Renal pelvis (tissue), 12 donors: ENCODE measurements at places on chromosomes 3 and 15.

DNA sequence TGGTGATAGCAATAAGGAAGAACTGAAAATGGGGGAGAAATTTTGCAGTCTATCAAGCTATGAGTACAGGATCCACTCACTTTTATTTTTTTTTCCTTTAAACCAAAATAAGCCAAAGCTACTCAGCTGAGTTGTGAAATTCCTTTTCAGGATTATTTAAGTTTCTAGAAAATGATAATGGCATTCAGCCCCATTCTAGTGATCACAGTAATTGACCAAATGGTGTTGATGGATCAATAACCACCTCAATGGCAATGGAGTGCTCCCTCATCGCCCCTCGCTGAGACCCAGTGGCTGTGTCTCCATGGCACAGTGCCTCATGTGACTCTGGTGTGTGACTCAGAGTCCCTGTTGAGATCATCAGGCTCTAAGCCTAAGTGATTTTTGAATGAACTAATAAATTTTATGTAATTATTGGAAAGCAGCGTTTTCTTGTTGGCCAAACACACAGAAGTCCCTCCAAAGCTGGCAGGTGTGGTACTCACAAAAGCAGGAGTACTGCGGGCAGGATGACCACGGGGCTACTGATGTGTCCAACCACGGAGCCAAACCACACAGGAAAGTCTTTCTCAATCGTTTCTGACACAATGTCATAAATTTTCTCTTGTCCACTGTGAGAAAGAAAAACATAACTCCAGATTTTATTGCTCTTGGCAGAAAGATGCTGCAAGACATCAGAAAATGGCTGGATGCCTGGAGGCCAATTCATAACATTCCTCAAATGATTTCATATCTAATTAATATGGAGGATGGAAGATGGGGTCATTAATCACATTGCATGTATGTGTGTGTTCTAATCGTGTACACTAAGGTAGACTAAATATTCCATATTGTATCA lies 14.4 kb upstream of the STARD5 start:
- DNase-seq: peak; percentile 39

- DNase-seq: no peak
These were observed 1.8 kb downstream of the SMAD3 start for GRCh38 chr15:67066959-67067853.

- no peak for DNase-seq
These were observed 24.7 kb downstream of the GPR15 start for GRCh38 chr3:98556164-98557130.

DNA sequence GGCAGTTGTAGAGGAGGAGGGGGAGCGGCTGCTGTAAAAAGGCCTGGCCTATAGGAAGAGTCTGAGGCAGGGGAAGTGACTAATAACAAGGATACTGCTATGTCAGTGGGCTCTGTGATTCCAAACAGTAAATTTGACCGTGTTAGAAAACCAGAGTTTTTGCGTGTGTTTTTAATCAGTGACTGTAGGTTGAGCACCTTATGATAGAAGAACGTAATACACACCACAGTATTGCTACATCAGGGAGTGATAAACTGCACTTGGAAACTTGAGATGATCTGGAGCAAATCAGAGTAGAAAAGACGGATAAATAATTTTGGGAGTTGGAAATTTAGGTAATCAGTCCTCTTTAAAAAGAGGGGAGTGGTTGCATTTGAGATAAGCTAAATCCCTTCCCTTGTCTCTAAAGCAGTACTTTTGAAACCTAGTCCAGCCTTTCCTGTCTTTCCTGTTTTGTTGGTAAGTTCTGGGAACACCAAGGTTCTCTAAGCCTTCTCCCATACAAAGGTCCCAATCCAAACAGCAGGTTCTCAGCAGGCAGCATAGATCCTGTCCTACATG lies 130.5 kb upstream of the NR2E3 start:
- no peak for DNase-seq

GRCh38 chr15:74794248-74794969 lies 12.5 kb downstream of the CSK start:
- DNase-seq: no peak

GRCh38 chr15:39495871-39496840 lies 84.7 kb upstream of the THBS1 start:
- no peak for DNase-seq

DNA sequence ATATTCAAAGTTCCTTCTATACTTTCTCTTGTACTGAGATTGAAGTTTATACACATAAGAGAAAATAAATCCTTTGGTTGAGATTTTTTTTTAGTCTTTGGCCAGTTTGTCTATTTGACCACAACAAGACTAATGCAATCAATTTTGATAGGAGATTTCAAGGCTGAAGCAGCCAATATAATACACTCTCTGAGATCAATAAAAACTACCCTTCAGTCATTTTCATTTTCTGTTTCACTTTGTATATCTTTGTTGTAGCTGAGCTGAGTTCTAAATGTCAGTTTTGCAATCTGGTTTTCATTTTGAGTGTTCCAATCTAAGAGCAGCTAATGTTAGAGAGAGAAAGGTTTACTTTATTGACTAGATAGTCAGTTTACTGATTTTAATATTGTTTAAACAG lies 623.8 kb upstream of the ROBO1 start:
- DNase-seq: no peak

DNA sequence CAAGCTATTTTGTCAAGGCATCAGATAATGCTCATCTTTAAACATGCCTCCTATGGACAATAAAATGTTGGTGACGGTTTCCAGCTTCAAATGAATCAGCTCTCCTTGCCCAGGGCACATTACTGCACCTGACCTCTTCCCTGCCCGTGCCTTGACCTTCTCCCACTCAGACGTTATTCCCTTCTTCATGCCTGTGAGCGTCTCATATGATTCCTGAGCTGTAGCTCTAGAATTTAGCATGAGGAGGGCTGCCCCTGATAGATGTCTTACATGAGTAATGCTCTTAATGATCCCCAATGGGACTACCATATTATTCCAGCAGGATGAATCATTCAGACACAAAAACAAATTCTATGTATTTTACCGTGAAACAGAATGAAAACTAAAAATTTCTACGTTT lies 762.7 kb downstream of the ROBO1 start:
- no peak for DNase-seq

DNA sequence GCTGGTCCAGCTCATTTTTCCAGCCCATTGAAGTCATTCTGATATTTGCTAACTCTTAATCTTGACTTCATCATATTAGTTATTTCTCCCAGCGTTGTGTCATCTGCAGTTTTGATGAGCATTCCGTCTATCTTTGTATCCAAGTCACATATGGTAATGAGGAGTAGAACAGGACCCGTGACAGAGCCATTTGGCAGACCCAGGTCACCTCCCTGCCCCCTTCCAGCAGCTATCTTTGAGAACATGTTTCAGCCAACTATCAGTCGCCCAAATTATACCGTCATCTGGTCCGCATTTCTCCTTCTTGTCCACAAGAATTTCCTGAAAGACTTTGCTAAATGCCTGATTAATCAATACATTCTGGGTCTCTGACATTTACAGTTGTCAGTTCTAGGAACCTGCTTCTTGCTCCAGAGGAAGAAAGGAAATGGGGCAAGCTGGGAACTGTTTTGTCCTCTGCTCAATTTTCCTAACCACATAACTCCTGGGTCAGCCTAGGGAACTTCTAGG lies 347.1 kb upstream of the NR2E3 start:
- DNase-seq: no peak

DNA sequence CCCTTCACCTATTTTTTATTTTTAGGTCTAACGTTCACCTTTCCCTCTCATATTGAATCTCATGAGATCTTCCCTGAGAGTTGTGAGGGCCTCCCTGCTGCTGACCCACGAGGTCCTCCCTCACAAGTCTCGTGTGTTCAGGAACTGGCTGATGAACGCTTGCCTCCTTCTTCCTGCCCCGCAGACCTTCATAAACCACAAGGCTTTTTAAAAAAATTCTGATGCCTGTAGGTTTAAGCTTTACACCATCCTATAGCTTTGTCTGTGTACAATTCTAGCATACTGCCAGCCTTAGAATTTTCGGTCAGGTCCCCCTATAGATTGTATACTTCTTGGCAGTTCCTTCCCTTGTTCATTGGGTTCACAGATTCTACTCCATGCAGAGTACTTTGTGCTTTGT lies 50.5 kb downstream of the CHST2 start:
- no peak for DNase-seq

DNA sequence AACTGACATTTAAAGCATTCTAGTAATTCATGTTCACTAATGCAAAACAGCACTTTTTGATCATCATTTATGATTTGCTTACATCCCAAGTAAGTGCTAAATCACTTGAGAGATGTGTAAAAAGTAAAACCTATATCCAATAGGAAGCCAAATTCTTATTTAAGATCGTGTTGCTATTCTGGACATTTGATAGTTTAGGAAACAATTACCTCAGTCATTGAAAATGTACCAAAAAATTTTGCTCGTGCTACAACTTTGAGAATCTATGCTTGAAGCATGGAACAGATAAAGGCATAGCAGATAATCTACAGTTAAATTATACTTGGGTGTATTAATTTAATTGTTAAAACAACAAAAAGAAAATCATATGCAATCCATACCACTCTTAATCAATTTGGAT lies 571.6 kb upstream of the NR2F2 start:
- DNase-seq: no peak

DNA sequence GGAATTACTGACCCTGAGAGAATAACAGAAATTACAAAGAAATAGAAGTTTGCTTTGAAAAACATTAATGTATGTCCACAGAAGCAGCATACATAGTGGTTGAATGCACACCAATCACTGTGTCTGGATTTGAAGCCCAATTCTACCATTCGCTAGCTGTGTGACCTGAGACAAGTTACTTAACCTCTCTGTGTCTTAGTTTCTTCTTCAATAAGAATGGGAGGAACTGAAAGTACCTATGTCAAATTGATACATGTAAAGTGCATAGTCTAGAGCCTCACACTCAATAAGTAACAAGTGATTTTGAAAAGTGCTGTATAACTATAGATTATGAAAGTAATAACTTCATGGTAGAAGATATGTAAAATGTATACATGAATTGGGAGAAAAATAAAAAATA lies 457.8 kb downstream of the FOXP1 start:
- DNase-seq: no peak

DNA sequence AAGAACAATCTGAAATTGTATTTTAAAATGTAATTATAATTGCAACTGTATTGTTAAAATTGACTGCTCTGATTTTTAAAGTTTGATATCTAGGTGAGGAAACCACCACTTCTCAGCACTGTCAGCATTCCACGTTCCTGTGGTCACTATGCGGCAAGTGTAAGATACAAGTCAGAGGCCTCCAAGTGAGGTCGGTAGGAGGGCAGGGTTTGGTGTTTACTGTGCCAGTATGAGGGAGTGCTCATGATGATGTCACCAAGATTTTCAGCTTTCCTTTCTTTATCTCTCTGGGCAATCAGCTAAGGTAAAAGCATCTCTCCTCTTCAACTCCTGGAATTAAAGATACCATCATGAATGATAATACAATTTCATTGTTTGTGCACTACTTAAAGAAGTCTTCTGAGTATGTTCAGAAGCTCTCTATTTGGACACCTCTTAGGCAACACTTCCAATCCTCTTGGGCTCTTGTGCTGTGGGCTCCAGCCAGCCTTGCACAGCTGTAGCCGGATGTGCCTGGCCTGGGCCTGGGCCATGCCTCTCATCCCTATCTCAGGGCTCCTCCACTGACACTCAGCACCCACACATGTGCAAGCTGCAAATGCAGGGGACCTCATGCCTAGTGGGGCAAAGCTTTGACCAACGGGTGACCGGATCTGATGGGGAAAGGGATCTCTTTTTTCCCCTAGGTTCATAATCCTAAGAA lies 42.9 kb downstream of the CCR3 start:
- DNase-seq: no peak

DNA sequence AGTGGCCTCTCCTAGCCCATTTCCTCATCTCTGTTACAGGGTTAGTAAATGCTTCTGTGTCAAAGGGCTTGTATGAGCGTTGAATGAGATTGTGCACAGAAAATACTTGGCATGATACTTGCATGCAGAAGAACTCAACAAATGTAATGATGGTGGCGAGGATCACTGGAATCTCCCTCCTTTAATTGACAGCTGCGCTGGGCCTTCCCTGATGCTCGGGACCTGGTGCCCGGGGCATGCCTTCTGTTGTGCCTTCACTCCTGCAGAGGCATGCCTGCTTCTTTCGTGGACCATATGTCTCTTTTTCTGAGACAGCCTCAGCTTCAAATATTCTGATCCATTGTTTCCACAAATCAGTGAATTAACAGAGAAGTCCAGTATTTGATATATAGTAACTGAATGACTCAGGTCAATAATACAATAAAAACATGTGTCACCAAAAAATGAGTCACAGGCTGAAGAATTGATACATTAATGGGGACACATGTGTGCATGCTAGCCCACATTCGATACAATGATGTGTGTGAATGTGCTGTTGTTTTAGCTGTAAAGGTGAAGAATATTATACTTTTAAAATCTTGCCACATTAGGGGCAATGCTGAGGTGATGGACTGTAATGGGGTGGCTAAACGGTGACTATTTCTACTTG lies 243.3 kb upstream of the TBL1XR1 start:
- no peak for DNase-seq

DNA sequence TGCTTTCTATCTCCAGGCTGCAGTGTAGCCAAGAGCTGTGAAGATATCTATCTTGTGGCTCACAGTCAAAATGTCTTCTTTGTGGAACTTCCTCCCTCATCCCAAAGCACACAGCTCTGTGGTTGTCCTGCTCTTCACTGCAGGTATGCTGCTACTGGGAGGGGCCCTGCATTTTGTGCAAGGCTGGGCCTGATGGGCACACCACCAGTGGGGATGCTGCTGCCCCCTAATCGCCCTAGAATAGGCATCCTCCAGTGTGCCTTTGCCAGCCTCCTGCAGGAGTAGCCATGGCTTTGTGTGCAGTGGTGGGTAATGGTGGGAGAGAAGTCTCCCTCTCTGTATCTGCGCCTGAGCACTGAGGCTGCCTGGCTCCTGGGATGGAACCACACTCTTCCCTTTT lies 297.3 kb downstream of the DOCK3 start:
- no peak for DNase-seq

GRCh38 chr3:187107989-187108388 lies 31.3 kb downstream of the RPL39L start:
- no peak for DNase-seq

DNA sequence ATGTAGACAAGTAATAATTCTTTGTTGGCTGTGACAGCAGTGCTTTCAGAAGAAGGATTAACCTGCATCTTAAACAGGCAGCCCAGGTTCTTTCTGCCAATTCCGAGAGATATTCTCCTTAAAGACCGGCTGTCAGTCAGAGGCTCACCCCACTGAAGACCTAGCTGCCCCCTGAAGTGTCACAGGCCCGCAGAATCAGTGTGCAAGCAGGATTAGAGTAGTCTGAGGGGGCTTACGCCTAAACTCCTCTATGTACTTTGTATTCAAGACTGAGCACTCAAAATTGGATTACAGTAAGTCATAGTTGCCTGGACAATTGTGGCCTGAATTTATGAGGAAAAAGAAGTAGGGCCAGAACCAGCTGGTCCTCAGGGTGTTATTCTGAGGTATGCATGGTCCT lies 342.9 kb downstream of the CLSTN2 start:
- no peak for DNase-seq

- DNase-seq: no peak
These were observed 56.6 kb upstream of the APEH start for GRCh38 chr3:49617390-49618013.

GRCh38 chr15:39157882-39158281 lies 423.0 kb upstream of the THBS1 start:
- DNase-seq: no peak
